MV-4-11 (cell line): ENCODE measurements at places on chromosomes 4 and X.

DNA sequence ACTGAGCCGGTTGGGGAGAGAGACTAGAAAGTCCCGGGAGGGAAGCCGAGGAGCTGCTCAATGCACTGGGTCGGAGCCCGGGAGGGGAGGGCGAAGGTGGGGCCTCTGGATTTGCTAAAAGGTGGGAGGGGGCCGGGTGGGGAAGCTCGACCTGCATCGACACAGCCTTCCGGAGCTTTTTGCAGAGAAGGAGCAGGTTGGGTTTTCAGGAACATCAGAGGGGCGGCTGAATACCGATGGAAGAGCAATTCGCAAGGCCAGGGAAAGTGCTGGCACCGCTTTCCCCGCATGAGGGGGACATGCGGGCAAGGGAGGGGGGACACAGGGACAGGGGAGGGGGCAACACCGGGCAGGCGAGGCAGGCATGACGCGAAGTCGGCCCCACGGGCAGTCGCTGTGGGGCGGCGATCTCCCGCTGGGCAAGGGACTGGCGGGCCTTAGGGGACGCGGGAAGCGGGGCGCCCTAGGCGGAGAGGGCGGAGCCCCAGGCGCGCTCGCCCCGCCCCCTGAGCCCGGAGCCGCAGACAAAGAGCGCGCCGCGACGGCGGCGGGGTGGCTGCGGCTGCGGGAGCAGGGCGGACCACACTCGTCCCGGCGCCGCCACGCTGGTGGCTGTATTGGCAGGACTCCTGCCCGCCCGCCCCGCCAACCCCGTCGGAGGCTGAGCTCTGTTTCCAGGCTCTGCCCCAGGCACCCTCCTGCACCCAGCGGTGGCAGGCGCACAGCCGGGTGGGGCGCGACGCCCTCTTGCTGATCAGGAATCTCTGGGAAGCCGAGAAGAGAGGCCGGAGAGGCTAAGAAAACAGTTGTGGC, 11.6 kb downstream of the PDZD4 start:
- DNase-seq: peak; percentile 1

GRCh38 chrX:12814420-12814819, 23.2 kb downstream of the PRPS2 start:
- peak; percentile 17 for DNase-seq

DNA sequence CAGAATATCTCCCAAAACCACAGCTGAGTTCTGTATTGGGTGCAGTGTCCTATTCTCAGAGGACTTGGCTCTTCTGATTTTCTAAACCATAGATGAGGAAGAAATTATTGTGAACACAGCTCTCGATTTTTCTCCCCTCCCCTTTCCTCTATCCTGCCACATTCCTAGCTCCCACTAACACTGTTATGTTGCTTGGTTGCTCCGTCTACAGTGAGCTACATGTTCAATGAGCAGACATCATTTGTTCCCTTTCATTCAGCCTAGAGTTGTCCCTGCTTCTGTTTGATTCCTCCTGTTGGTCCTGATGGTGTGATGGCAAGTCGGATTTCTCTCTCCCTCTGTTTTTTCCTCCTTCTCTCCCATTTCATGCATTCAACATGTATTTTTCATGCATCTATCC, 65.9 kb downstream of the DIPK2B start:
- DNase-seq: no peak

- no peak for DNase-seq
Measured at GRCh38 chr4:5423670-5424069, 284.7 kb downstream of the EVC2 start.

- peak; percentile 89 for DNase-seq
Measured at GRCh38 chr4:52059372-52059771, 8.3 kb downstream of the SPATA18 start.

GRCh38 chrX:119880076-119880475, 8.4 kb downstream of the NDUFA1 start:
- no peak for DNase-seq

DNA sequence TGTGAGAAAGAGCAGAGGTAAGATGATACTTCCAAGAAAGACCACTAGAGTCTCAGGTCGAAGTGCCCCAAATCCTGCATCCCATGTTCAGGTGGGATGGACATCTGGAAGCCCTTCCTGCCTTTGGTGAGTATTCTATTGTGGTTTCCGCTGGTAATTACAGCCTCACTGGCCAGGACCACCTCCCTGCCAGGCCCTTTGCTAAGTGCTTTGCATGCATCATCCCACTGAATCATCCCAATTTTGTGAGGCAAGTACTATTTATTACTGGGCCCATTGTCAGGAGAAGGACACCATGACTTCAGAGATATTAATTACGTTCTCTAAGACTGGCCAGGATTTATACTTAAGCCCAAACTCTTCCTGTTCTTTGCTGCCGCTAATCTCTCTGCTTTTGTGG, 10.7 kb upstream of the PASD1 start:
- DNase-seq: no peak

- peak; percentile 18 for DNase-seq
Measured at GRCh38 chrX:153922932-153923857, 2.9 kb downstream of the ARHGAP4 start.

DNA sequence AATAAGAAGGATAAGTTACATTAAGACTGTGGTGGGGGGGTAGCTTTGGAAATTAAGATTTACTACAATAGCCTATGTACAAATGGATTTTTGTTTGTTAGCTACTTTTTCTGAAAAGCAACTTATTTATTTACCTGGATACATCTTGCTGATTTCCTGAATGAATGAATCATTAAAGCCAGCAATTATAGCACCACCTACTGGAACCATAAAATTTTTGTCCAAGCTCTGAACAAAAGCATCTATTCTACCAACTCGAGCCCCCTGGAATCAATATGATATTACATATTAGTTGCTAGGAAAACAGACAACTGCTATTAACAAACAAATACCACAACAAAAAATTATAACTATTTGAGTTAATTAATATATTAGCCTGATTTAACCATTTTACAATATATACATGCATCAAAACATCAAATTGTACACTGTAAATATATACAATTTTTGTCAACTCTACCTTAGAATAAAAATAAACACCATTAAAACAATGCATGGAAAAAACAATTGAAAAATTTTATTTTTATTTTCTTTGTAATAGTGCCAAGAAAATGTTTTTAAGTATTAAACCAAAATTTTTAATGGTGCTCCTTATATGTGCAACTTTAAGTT, 15.3 kb downstream of the SEPSECS start:
- no peak for DNase-seq

DNA sequence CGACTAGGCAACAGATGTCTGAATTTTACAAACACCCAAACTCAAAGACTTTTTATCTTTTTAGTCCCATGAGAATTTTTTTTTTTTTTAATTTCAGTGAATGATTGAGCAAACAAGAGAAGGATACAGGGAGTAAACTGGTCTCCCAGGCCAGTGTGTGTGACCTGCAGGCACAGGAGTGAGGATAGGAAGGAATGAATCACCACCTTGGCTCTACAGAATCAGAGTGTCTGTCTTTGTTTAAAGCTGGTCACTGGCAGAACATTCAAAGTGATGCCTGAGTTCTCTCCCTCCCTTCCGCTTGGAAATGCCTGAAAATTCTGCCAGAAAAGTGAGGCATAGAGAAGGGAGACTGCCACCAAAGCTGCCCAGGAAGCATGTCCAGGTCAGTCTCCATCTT, 69.5 kb downstream of the PARM1 start:
- no peak for DNase-seq

DNA sequence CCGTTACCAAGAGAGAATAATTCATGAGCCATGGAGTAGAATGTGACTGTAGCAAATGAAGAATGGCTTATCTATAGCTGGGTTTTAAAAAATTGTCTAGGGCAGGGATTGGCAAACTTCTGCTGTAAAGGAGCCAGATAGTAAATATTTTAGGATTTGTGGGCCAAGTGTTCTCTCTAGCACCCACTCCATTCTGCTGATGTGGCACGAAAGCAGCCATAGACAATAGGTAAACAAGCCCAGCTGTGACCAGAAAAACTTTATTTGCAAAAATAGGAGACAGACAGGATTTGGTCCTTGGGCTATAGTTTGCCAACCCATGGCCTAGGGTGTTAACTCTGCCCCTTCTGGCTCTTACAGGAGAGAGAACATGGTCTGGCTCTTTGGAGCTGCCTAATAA, 127.2 kb downstream of the AKAP4 start:
- no peak for DNase-seq

- no peak for DNase-seq
Measured at GRCh38 chr4:47432749-47433148, 30.8 kb downstream of the COMMD8 start.
